ENCODE measurements at places on chromosomes 4 and X. TPM values are rescaled to one million over a fixed set of nuclear protein-coding genes. Genes with fewer than 3 reads are reported as not detected.

SPIN2A gene
- total RNA-seq = 1.5 TPM

SUPT20HL2 gene
- not detected for total RNA-seq

SLC49A3 gene
- total RNA-seq = 1.4 TPM

DNA sequence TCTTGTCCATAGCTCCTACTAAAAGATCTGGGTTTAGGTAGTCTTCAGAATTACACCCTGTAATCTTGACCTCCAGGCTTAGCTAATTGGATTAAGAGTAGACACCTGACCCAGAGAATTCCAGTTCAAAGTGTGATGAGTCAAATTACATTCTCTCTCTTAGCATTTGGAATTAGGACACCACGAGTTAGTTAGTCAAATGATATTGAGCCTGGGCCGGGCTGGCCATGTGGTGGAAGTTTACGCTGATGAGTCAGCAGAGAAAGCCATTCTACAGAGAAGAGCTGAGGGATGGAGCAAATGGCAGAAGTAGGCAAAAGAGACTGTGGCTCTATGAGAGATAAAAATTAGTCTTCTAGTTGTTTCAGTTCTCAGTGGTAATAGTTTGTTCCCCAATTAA lies 31.1 kb downstream of the CEP44 start:
- DNase-seq = no peak
- H3K27me3 ChIP-seq = no peaks in the 10 kb centered on the region
- H3K4me1 ChIP-seq = no peaks in the 10 kb centered on the region

DNA sequence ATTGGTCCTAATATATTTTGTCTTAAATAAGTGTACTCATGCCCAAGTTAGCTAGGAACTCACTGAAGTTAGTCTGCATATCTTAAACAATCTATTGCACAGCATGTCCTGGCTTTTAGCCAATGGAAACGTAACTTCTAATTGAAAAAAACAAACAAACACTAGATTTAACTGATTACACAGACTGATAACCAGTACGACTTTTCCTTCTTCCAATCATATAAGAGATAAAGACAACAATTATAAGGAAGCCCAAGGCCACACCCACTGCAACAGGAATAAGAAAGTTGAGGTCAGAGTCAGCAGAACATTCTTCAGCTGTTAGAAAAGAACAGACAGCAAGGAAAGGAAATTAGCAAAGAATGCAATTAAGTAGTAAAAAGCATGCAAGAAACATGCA lies 40.8 kb downstream of the LAMP2 start:
- no peaks in the 10 kb centered on the region for H3K4me1 ChIP-seq
- no peak for DNase-seq
- H3K4me3 ChIP-seq = no peak overlapping the region
- H3K27ac ChIP-seq = no peak overlapping the region
- H3K36me3 ChIP-seq = no peaks in the 10 kb centered on the region

- no peak overlapping the region for H3K4me3 ChIP-seq
- DNase-seq = no peak
- no peaks in the 10 kb centered on the region for H3K27me3 ChIP-seq
Observed at GRCh38 chrX:16814597-16814996, 28.3 kb downstream of the TXLNG start.

GRCh38 chrX:129781680-129782495 lies 2.1 kb downstream of the SASH3 start:
- H3K4me1 ChIP-seq = peaks cover 26% of the 10 kb centered on the region
- H3K4me3 ChIP-seq = peak overlapping the region; percentile 87
- peaks cover 42% of the 10 kb centered on the region for H3K36me3 ChIP-seq
- H3K27me3 ChIP-seq = no peaks in the 10 kb centered on the region

Data from T-cell (primary cell).